CD4-positive, alpha-beta T cell (primary cell): ENCODE measurements at places on chromosomes 1 and 21. TPM values are rescaled to one million over a fixed set of nuclear protein-coding genes. Genes with fewer than 3 reads are reported as not detected.
A peak's percentile ranks its signal among the peaks of the same experiment; 100 is the strongest.

Gene NDC1
- total RNA-seq, result 8.1 TPM

GRCh38 chr21:44653123-44653522, 1.3 kb downstream of the KRTAP12-4 start:
- no peak overlapping the region for H3K4me3 ChIP-seq
- H3K27ac ChIP-seq, result no peak overlapping the region
- peaks cover 45% of the 10 kb centered on the region for H3K4me1 ChIP-seq

GRCh38 chr1:8408151-8408839, 90.4 kb downstream of the SLC45A1 start:
- H3K4me3 ChIP-seq, result no peak overlapping the region
- H3K4me1 ChIP-seq, result peaks cover 65% of the 10 kb centered on the region
- H3K27ac ChIP-seq, result peak overlapping the region; percentile 41

Gene ZBTB8OS
- 24.1 TPM for total RNA-seq
